ENCODE measurements at places on chromosomes 3 and 15. TPM values are rescaled to one million over a fixed set of nuclear protein-coding genes. Genes with fewer than 3 reads are reported as not detected.

The GOLGA8M gene
- polyA plus RNA-seq, result not detected

The SLC22A13 gene
- polyA plus RNA-seq, result 0.22 TPM

The ROBO2 gene
- 7.4 TPM for polyA plus RNA-seq

The HMCES gene
- 25.9 TPM for polyA plus RNA-seq

The ABI3BP gene
- 26.7 TPM for polyA plus RNA-seq

The GCSAM gene
- not detected for polyA plus RNA-seq

The CCDC66 gene
- polyA plus RNA-seq, result 6.0 TPM

The ACSBG1 gene
- polyA plus RNA-seq, result 0.03 TPM

The IL17RD gene
- polyA plus RNA-seq, result 0.92 TPM

The ITIH1 gene
- not detected for polyA plus RNA-seq

The CILP gene
- polyA plus RNA-seq, result 0.02 TPM

The TTC21A gene
- polyA plus RNA-seq, result 1.8 TPM

The FEZF2 gene
- polyA plus RNA-seq, result not detected

The CPNE9 gene
- polyA plus RNA-seq, result not detected

The FSIP1 gene
- polyA plus RNA-seq, result 0.10 TPM

The THSD4 gene
- 30.5 TPM for polyA plus RNA-seq

The SOX14 gene
- polyA plus RNA-seq, result not detected

The MED12L gene
- polyA plus RNA-seq, result 0.05 TPM

The SEMA3B gene
- polyA plus RNA-seq, result 29.3 TPM

The GPR27 gene
- polyA plus RNA-seq, result not detected

All from IMR-90 (cell line).